Suppressor macrophage (primary cell): ENCODE measurements at places on chromosomes 11 and 22.

- no peak for DNase-seq
Observed at GRCh38 chr22:22037740-22038139, 55.2 kb upstream of the TOP3B start.

- DNase-seq = no peak
Observed at GRCh38 chr11:44191322-44192016, 96.0 kb downstream of the EXT2 start.

GRCh38 chr11:77879218-77879617 lies 58.3 kb downstream of the AAMDC start:
- DNase-seq = no peak

DNA sequence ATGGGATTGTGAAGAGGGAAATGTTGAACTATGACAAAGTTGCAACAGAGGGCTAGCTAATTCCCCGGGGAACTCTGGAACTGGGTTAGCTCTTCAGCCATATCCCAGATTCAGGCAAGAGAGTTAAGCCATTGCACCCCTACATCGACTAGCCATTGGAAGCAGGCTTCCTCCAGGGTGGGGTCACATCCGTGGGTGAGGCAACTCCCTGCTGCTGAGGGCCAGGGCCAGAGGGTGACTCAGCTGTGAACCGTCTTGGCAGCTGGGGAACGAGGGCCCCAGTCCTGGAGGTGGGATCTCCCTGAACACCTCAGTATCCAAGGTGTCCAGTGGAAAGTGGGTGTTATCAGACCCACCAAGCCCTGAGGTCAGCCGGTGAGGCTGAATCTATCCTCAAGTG lies 41.1 kb downstream of the RPS6KA4 start:
- DNase-seq = no peak

DNA sequence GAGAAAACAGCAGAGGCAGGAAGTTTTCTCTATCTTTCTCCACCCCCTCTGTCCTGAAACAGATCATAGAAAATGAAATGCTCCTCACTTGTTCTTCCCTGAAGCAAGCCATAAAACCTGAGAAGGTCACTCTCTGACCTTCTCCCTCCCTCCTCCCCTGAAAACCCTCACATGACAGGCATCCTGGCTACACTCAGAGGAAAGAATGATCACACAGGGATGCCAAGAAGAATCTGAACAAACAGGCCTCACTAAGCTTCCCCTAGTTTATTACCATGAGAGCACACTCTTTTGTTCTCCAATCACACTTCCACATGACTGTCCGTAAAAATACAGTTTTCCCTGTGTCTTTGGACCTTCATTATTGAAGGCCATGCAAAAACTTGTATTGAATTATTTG lies 300.1 kb downstream of the BUD13 start:
- DNase-seq = no peak

DNA sequence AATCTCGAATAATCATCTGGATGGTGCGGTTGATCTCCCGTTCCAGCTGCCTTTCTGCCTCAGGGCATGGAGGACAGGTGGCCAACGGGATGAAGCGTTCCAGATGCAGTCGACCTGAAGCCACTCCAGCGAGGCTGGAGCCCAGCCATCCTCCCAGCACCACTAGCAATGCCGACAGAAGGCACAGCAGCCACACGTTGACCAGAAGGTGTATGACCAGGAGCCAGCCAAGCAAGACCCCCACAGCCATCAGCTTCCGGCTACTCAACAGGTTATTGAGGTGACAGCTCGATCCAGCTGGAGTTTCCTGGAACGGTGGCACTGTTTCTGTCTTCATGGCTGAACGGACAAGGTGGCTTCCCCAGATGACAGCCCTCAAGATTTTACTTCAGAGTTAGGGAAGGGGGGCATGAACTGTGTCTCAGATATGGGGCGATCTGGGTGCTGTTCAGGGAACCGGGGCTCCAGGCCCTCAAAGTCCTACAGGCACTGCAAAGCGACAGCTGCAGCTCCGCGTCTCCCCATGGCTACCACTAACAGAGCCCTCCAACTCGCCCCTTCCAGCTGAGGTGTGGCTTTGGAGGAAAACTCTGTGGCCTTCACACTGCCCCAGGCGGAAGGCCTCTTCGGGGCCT lies 559 bp downstream of the SNX19 start:
- no peak for DNase-seq

GRCh38 chr11:37406651-37407050 lies 808.6 kb upstream of the RAG2 start:
- no peak for DNase-seq

DNA sequence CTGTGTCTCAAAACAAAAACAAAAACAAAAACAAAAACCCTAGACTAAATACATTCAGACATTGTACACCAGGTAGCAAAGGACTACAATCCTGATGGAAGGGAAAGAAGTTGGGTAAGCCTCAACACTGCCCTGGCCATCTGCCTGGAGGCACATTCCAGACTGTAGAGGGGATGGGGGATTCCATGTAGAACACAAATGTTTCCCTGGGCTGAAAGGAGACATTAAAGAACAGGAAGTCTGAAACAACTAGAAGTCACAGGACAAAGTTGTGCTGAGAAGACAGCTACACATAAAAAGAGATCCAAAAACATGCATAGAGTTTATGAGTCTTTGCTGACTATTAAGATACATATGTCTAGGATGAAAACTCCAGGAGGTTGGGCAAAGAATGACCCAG lies 83.9 kb downstream of the RRAS2 start:
- no peak for DNase-seq

- no peak for DNase-seq
Observed at GRCh38 chr11:126413843-126414405, 58.4 kb downstream of the ST3GAL4 start.

DNA sequence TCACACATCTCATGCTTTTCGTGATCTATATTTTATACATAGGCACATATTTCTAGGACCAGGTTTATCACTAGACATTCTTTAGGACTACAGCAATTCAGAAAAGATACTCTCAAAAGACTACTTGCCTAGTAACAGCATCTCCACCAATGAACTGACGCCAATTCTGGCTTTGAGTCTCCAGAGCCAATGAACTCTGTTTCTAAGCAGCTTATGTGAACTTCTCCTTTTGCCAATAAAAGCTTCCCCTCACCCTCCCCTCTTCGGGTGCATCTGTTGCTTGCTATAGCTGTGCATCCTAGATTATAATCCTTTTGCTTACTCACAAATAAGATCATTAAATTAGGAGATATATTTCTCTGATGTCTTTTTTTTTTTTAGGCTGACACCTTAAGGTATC lies 11.4 kb upstream of the ANKK1 start:
- peak; percentile 24 for DNase-seq

DNA sequence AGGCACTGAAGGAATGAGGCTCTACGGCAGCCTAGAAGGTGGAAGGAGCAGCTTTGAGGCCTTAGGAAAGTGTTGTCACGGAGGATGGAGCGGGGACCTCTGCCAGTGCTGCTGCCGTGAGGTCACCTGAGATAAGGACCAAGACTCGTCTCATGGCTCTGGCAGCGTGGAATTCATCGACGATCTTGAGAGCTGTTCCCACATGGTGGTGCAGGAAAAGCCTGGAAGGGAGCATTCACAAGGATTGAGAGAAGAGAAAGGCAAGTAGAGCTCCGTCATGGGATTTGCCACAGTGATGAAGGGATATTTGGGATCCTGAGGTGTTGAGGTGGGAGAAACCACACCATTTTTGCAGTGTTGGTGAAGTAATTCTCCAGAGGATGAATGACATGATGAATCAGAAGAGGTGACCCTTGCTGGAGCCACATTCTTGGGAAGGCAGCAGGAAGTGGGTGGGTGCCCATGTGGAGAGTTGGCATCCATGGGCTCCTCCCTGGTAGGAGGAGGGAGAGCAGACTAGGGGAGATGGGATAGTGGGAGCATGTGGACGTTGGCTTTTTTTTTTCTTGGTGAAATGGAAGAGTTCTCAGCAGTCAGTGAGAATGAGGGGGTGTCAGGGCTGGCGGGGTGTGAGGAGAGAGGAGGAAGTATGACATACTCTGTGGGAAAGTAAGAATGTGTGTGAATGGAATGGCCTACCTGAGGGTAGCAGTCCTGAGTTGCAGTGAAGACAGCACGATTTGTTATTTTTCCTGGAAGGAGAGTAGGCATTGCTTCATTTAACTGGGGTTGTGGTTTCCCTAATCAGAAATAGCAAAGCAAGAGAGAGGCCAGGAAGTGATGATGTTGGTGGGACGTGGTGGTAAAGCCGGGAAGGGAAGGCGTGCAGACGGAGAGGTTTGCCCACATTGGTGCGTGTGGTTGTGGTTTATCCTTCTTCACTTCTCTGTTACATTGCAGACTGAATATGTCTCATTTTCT lies 11.1 kb downstream of the PPP6R3 start:
- DNase-seq = peak; percentile 78

DNA sequence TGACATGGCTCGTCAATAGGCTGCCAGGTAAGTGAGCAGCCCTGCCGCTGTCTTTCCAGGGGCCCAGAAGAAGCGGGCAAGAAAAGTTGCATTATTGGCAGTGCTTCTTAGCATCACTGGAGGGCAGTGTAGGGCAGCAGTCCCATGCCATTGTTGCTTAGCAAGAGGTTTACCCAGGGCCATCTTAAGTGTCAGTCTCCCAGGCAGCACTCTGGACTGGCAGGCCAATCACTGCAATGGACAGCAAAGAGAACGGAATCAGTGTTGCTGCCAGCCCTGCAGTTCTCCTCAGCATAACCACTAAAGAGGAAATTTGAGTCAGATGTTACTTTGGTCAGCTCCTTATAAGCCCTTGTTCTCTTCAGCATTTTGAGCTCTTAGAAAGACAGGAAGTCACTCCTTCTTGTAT lies 13.4 kb upstream of the GRK2 start:
- peak; percentile 98 for DNase-seq

GRCh38 chr11:120173807-120174206 lies 35.9 kb upstream of the TRIM29 start:
- no peak for DNase-seq

DNA sequence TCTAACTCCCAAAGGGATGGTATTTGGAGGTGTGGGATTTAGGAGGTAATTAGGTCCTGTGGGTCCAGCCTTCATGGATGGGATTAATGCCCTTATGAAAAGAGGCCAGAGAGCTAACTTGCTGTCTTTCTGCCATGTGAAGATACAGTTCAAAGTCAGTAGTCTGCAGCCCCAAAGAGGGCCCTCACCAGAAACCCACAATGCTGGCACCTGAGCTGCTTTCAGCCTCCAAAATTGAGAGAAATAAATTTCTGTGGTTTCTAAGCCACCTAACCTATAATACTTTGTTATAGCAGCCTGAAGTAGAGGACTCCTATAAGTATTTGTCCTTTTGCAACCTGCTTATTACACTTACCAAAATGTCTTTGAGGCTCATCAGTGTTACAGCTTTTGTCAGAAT lies 16.2 kb downstream of the ATM start:
- DNase-seq = no peak

GRCh38 chr22:44144046-44144569 lies 36.6 kb upstream of the PARVG start:
- DNase-seq = no peak

GRCh38 chr11:104682206-104682605 lies 216.1 kb downstream of the CASP12 start:
- no peak for DNase-seq

GRCh38 chr11:3161720-3162409 lies 3.2 kb downstream of the OSBPL5 start:
- DNase-seq = no peak

DNA sequence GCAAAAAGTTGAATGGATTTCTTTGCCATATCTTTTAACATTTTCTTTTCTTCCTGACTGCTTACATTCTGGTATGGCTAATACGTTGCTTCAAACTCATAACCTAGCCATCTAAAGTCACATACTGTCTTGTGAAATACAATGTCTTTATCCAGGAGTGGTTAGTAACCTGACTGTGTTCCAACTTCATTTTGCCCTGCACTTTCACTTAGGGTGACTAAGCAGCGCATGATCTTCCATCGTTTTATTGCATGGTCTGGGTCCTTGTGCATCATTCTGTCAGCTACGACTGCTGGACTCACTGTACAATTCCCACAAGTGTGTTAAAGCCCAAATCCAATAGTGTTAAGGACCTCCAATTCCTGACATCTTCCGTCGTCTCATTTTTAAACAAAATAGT lies 403.2 kb downstream of the NTM start:
- no peak for DNase-seq

DNA sequence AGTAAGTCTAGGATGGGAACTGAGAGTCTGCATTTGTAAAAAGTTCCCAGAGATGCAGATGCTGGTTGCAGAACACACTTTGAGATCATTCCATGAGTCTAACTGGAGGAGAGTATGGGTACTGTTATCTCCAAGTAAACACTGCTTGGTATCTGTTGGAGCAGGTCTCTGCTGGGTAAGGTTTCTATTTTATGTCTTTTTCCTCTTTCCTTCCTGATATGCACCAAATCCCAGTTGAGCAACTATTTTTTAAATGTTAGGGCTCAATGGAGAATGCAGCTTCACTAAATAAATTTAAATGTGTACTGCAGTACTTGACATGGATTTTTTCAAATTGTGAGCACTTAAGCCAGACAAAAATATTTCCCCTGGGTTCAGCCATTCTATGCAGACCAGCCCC lies 48.5 kb downstream of the BDNF start:
- no peak for DNase-seq

- DNase-seq = peak; percentile 49
Observed at GRCh38 chr11:130601141-130601540, 152.7 kb downstream of the ADAMTS15 start.

DNA sequence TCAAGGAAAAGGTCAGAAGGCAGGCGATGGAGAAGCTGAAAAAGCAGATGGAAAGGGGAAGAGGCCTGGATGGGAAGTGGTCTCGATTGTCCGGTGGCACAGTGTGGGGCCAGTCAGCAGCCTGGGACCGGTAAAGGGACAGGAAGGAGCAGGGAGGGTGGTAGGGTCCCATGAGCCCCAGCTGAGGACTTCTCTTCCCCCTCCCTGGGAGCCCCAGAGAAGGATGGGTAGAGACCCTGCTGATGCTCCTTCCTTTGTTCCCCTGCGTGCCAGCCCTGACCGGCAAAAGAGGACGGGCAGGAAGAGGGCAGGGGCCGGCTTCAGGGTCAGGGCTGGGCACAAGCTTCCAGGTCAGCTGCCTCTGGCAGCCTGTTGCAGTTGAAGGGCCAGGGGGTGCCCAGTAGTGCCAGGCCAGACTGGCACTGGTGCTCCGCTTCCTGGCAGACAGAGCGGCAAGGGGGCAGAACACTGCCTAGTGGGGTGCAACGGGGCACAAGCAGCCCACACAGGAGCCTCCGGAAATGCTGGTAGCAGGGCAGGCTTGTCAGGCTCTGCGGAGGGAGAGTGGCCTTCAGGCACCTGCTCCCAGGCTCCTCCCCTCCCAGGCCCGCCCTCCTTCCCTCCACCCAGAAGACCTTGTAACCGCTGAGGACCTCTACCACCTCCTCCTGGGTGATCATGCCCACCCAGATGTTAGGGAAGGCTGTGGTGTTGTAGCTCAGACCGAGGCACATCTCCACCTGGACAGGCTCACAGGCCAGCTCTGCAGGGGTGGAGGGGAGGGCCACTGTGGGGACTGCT lies 739 bp upstream of the C1QTNF5 start:
- peak; percentile 65 for DNase-seq

DNA sequence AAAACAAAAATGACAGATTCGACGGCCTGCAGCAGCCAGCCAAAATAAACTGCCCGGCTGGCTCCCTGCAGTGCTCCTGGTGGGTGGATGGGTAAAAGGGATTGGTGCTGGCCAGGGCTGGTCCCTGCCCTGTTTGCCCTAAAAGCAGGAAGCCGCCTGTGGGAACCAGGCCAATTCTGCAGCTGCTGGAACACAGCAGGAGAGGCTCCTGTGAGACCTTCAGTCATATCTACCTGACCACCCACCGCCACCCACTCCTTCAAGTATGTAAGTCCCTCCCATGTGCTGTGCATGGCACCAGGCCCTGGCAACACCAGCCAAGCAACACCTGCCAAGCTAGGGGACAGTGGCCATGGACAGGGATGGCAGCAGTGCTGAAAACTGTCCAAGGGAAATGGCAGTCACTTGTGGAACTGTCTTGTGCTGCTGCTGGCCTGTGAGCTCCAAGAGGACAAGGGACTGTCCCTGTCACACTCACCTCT lies 48.7 kb upstream of the ARFGAP3 start:
- no peak for DNase-seq

- DNase-seq = peak; percentile 31
Observed at GRCh38 chr22:45934659-45935341, 42.2 kb downstream of the WNT7B start.
